ENCODE measurements at places on chromosomes 1 and 21.

GRCh38 chr1:80933346-80933745 is 867.4 kb upstream of the ADGRL2 start:
- DNase-seq: no peak

GRCh38 chr1:23522244-23522982 is 8.6 kb downstream of the E2F2 start:
- DNase-seq: no peak

- no peak for DNase-seq
These were observed 26.8 kb downstream of the EIF4G3 start for GRCh38 chr1:21149855-21150432.

DNA sequence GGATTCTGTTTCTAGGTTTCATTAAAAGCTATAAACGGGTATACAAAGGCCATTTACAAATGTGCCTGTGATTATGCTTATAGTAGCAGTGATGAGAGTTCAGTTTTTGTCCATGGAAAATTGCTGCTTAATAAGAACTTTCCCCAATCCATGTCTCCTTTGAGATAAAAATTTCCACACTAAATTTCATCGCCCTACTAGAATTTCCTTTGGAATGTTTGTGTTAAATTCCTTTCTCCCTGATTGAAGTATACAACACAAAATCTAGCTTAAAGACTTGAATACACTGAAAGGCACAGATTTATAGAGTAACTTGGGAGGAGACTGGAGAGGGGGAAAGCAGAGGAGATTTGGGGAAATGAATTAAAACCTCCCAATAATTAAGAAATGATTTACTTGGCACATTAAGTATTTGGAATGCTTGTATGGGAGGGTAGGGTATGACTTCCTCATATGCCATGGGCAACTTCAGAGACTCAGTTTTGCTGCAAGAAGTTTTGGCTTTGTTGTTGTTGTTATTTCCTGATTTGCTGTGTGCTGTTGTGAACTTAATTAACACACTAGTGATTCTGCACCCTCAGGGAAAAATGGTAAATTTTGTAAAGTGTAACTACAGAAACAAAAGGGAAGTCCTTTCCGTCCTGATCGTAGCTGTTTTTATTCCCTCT is 157.6 kb upstream of the LMO4 start:
- no peak for DNase-seq

- no peak for DNase-seq
These were observed 362.2 kb upstream of the LYPLAL1 start for GRCh38 chr1:218811497-218811896.

GRCh38 chr1:114135786-114136185 is 17.9 kb downstream of the SYT6 start:
- DNase-seq: no peak

DNA sequence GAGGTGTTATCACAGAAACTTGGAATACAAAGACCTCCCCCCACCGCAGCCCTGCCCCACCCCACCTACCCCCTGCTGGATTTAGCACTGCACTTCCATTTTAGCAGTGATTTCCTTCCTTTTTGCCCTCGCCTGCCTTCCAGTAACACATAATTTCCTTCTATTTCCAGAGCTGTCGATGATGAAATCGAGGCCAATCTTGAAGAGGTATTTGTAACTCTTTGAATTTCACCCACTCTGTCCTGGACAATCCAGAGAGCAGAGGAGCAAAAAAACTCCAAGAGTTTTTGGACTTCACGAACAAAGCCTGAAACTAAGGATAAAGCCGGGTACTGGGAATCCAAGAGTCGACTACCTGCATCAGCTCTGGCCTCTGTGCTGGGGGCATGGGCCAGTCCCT is 49.1 kb downstream of the CAPN2 start:
- DNase-seq: no peak

DNA sequence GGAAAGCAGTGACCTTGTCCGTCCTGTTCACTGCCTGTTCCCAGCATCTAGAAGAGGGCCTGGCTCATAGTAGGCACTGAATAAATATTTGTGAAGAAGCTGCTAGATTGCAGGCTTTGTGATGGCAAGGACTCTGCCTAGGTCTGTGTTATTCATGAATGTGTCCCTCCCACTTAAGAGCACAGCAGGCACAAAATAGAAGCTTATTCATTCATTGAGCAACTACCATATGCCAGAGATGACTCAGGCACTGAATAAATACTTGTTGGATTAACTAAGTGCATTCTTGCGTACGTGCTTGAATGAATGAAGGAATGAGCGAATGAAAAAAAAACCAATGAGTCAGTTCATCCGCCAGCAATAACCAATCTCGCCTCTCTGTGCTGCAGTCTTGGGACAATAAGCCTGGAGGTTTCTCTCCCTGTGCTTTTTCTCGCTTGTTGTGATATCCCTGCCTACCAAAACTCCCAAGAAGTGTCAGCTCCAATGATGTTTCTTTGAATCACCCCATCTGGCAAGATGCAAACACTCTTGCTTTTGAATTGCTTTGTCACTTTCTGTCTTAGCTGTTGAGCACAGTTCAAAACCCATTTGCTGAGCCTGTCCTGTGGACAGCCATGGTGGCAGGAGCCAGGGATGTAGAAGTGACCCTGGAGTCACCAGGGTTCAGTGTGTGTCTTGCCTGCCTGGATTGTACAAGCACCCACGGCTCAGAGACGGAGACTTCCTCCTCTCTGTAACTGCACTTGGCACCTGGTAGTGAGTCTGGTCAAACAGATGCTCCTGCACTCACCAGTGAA is 143.9 kb downstream of the KAZN start:
- no peak for DNase-seq

GRCh38 chr1:86516335-86516734 is 30.5 kb upstream of the CLCA4 start:
- no peak for DNase-seq

- DNase-seq: no peak
These were observed 646.9 kb downstream of the USP25 start for GRCh38 chr21:16376673-16377072.

DNA sequence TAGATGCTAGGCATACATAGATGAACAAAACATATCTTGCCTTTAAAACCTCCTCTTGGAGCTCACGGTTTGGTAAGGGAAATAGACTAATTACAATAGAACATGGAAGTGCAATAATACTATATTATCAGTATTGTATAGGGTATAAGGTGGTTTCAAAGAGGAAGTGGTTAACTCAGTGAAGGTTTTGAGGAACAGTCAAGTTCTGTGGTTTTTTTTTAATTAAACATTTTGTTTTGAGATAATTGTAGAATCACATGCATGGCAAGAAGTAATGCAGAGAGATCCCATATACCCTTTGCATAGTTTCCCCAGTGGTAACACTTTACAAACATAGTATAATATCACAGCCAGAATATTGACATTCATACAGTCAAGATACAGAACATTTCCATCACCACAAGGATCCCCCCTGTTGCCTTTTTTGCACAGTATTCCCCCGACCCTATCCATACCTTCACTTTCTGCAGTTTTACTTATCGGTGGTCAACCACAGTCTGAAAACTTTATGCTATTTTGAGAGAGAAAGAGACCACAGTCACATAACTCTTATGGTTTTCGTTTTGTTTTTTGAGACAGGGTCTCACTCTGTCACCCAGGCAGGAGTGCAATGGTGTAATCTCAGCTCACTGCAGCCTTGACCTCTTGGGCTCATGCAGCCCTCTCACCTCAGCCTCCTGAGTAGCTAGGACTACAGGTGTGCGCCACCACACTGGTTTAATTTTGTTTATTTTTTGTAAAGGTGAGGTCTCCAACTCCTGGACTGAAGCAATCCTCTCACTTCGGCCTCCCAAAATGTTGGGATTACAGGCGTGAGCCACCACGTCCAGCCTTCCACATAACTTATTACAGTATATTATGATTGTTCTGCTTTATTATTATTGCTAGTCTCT is 60.5 kb upstream of the KIAA1614 start:
- DNase-seq: no peak

GRCh38 chr1:78472851-78473496 is 17.8 kb upstream of the PTGFR start:
- DNase-seq: no peak

DNA sequence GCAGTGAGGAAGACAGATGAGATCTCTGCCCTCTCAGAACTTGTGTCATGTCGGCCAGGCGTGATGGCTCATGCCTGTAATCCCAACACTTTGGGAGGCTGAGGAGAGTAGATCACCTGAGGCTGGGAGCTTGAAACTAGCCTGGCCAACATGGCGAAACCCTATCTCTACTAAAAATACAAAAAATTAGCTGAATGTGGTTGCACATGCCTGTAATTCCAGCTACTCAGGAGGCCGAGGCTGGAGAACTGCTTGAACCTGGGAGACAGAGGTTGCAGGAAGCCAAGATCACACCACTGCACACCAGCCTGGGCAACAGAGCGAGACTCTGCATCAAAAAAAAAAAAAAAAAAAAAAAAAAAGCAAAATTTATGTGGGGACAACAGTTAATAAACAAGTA is 40.9 kb upstream of the RALGPS2 start:
- no peak for DNase-seq

GRCh38 chr21:26397545-26397944 is 175.5 kb downstream of the CYYR1 start:
- DNase-seq: no peak

DNA sequence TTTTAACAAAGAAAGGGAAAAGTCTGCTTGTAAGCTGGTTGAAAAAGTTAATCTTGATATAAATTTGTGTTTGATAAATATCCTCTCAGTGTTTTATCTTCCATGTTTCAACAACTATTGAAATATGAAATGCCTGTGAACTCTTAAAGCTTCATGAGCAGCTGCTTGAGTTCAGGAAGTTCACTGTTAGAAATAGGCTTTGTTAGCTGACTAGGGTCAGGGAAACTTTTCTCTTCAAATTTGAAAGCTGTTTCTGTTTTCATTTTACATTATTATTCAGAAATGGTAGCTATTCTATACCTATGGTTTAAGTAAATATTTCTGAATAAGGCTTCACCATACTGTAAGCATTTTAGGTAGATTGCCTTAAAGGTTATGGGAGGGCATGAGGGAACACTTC is 191.7 kb downstream of the HS2ST1 start:
- DNase-seq: no peak

GRCh38 chr1:235073968-235074522 is 54.6 kb downstream of the TOMM20 start:
- DNase-seq: no peak

DNA sequence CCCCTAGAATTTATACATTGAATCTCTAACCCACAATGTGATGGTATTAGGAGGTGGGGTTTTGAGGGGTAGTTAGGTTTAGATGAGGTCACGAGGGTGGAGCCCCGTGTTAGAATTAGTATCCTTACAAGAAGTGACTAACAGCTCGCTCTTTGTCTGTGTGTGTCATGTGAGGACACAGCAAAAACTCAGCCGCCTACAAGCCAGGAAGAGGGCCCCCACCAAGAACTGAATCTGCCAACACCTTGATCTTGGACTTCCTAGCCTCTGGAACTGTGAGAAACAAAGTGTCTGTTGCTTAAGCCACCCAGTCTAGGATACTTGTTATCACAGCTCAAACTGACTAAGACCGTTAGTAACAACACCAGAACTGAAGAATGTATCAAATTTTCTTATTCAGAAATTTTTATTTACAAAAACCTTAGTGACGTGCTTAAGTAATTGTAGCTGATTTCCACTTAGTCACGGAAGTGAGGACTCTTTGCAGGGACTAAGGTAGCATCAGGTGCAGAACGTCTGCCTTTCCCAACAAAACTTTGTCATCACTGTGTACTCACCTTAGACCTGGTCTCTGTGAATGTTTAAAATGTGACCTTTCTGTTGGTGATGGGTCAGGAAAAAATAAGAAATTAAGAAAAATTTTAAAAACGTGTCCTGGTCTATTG is 24.5 kb upstream of the LRRC8C start:
- DNase-seq: peak; percentile 37

- no peak for DNase-seq
These were observed 23.4 kb upstream of the ADARB1 start for GRCh38 chr21:45050797-45051489.

DNA sequence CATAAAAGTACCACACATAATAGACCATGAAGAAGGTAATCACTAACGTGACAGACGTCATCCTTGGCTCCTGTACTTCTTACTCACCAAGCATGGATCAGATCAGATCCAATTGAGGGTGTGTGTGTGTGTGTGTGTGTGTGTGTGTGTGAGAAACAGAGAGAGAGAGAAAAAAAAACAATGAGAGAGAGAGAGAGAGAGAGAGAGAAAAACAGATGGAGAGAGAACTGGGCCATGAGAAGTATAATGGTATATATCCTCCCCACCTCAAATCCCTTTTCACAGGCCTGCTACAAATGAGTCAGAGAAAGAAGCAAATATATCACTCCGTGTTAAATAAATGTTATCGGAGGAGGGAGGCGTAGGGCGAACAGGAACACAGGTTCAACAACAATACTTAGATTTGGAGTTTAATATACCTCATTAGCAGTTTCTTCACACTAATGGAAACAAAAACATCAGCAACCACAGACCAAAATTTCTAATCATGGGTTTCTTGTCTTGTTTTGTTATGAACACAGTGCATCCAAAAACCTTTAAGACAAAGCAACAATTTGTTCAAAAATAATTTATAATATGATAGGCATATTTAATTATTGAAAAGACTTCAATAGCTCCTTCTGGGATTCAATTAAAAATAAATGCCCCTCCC is 45.3 kb downstream of the TIAM1 start:
- DNase-seq: no peak

- DNase-seq: no peak
These were observed 161.8 kb upstream of the PDE4B start for GRCh38 chr1:65630855-65631254.

DNA sequence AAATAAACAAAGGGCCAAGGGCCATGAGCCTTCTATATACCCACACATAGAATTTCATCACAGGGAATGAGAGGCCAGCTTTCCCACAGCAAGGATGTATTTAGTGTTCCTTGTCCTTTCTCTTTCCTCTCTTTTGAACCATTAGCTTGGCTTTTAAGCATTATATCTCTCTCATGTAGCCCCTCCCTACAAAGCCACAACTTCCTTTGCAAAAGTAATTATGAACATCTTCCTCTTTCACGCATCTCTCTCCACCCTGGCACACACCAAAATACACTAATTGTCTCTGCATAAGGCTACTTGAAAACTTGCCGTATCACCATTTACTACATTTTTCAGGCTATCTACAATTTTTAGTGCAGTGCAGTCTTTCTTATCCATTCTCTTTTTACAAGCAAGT is 1.9 kb upstream of the AK5 start:
- no peak for DNase-seq

DNA sequence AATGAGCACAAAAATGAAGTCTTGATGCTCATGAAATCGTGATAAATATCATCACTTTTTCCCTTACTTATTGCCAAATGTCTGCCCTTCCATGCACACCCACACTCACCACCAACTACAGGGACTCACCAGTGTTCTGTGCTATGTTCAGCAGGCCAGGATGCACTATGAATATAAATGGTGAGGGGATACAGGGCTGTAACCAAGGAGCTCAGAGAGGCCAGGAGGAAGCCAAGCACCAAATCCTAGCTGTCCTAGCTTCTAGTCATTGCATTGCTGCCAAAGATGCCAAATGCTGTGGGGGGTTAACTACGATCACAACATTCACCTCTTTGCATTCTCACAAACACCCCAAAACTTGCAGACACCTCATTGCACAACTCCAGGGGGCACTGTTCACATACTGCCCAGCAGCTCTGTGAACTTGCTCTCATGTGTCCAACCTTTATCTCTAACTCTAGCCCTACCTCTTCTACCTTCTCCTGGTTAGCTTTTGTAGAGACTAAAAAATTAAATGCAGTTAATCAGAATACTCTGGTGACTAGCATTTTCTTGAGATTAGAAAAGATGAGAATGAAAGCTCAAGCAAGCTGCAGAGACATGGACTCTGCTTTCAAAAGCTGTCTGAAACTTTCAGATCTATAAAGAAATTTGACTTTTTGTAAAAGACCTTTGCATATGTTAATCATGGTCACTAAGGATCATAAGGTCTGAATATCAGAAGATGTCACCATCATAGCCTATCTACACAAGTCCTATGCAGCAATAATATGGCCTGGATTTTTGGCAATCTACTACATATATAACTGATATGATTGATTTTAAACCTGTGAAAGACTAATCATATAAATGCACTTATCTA is 13.9 kb upstream of the KIF14 start:
- no peak for DNase-seq

All from stimulated activated CD4-positive, alpha-beta T cell treated with anti-CD3 and anti-CD28 coated beads, TNF-alpha, amount 100 ng/mL, for 1 hour (primary cell).